ENCODE measurements at places on chromosomes 6 and 20.

GRCh38 chr20:38859070-38859690, 53.7 kb downstream of the PPP1R16B start:
- no peak for DNase-seq

- no peak for DNase-seq
Measured at GRCh38 chr20:61797200-61797599, 268.5 kb downstream of the TAF4 start.

DNA sequence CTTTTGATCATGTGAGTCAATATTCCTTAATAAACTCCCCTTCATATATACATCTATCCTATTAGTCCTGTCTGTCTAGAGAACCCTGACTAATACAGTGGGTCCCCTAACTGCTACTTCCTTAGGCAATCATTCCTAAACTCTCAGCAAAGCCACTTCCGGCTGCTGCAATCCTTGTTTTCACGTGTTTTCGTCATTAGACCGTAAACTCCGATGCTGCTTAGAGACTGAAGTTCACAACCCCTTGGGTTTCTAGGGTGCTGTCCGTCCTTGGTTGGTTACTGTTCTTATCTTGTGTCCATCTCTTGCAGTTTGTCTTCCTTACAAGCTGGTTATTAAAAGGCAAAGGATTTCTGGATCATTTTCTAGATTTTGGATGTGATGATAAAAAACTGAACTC, 106.4 kb downstream of the GMPR start:
- DNase-seq, result no peak

DNA sequence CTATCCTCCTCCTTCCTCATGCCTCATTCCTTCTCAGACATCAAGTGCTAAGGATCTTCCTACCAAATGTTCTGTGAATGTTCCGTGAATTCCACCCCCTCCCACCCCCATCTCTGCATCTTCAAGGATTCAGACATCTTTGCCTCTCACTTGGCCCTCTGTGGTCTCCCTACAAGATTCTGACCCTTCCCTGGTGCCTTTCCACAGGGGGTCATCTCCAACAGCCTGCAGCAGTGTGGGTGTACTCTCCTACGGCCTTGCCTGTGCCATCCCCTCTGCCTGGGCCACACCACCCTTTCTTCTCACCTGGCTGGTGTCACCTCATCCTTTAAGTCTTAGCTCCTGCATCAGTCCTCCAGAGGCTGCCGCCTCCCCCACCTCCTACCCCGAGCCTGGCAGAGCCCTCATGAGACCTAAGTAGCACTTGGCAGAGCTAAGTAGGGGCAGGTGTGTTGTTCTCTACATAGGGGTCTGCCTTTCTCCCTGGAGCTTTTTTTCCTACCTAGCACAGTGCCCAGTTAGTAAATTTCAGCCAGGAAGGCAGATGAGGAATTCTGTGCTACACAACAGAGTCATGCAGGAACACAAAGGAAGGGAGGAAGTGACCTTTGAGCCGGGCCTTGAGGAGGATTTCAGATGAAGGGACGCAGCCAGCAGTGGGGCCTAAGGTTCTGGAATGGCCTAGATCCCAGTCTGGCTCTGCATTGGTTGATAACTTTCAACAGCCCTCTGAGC, 43.1 kb downstream of the TM9SF4 start:
- no peak for DNase-seq

- no peak for DNase-seq
Measured at GRCh38 chr6:43900560-43900915, 130.5 kb downstream of the VEGFA start.

DNA sequence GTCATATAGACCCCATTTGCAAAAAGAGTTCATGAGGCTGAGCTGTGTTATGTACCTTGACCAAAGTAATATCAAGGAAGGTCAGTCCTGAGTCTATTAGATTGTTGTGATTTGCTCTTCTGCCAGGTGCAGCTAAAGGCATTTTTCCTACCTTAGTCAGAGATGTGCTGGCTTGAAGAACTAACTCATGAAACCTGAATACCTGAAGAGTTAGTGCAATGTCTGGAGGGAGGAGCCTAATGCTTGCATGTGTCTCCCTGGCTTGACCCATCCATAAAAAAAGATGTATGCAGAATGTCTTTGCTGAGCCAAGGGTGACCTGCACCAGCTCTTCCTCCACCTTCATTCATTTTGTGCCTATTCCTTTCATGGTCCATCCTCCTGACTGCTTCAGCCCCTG, 742.0 kb downstream of the KIF16B start:
- no peak for DNase-seq

GRCh38 chr20:5531318-5532081, 214.7 kb upstream of the PROKR2 start:
- no peak for DNase-seq

- DNase-seq, result no peak
Measured at GRCh38 chr6:165636402-165637048, 26.5 kb downstream of the PDE10A start.

DNA sequence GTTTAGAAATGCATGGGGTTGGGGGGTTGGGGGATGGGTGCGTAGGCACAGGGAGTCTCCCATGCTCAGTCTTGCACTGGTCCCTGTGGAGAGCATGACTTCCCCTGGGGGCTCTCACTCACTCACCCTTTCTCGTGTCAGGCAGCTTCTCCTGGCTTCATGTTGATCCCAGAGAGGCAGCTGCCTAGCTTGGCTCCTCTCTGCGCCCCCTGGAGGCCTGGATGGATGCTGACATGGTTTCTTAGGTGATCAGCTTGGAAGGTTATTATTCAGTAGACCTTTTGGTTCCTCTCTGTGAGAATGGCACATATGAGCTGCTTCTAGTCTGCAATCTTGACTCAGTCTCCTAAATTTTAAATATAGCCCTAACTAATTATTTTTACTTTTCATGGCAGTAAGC, 109.3 kb upstream of the FAM83B start:
- no peak for DNase-seq

- no peak for DNase-seq
Measured at GRCh38 chr20:48784273-48784641, 43.5 kb downstream of the PREX1 start.

- no peak for DNase-seq
Measured at GRCh38 chr20:23438661-23439060, 824 bp upstream of the CSTL1 start.

DNA sequence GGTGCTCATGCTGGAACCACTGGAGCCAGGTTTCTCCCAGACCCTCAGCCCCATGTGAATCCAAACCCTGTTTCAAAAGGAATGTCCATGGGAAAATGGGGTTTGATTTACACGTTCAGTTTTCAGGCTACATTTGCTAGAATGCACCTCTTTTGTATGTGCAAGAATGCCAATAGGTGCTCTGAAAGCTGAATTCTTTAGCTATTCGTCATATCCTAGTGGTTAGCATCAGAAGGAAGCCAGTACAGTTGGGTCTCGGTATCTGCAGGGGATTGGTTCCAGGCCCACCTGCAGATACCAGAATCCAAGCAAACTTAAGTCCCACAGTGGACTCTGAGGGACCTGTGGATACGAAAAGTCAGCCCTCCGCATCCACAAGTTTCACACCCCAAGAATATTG, 93.4 kb downstream of the UST start:
- no peak for DNase-seq

- DNase-seq, result no peak
Measured at GRCh38 chr6:113842165-113842564, 15.0 kb upstream of the MARCKS start.

GRCh38 chr6:155186052-155186658, 77.7 kb upstream of the CLDN20 start:
- no peak for DNase-seq

DNA sequence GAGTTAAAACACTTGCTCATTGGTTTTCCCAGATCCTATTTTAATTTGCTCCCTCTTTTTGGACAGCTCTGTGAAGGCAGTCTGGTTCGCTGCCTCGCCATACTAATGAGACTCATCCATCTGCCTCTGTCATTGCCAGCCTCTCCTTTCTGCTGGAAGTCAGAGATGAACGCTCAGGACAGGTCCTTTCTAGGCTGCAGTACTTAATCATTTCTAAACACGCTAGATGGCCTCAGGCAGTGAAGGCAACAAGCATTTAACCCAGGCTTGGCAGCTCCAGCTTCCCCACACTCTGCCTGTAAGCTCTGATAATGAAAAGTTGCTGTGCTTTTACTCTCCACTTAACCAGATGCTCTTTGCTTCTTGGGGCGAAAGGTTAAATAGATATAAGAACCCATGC, 286.7 kb upstream of the POU3F2 start:
- DNase-seq, result peak; percentile 8

- no peak for DNase-seq
Measured at GRCh38 chr6:56524891-56525703, 117.6 kb downstream of the DST start.

- no peak for DNase-seq
Measured at GRCh38 chr6:98142839-98143238, 691.5 kb upstream of the POU3F2 start.

- no peak for DNase-seq
Measured at GRCh38 chr20:60354024-60354580, 395.9 kb downstream of the CDH26 start.

DNA sequence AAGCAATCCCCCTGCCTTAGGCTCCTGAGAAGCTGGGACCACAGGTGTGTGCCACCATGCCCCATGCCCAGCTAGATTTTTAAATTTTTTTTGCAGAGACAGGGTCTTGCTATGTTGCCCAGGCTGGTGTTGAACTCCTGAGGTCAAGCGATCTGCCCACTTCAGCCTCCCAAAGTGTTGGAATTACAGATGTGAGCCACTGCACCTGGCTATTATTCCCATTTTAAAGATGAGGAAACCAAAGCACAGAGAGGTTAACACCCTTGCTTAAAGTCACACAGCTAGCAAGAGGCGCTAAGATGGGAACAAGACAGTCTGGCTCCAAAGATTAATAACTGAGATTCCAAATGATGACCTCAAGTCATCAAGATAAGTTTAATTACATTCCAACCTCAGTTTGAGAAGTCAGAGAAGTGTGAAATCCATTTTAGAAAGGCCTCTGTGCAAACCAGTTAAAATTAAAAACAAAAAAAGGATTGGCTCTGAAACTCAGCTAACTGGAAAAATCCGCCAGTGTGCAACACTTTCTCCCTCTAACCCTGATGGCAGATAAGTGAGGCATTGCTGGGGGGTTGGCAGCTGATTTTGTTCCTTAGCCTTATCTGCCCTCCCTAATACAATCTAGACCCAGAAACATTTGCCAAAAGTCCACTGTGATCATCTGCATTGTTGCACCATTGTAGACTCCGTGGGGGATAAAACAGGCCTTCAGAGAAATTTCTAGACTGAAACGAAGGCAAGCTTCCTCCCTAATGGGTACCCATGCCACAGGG, 55.5 kb downstream of the CPNE5 start:
- DNase-seq, result no peak

DNA sequence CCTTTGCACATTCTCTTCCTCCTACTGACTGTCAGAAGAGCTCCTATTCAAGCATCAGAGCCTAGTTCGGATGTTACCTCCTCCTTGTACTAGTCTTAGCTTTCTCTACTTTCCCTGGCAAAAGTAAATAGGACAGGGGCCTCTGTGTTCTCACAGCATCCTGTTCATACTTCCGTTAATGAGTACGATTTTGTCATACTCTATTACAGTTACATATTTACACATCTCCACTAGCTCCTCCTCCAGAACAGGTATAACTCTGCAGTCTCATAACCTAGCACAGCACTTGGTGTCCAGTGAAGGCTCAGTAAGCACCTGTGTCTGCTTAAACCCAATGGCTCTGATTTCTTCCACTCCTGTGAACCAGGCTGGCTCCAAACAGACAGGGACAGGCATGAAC, 7.0 kb downstream of the ELMO2 start:
- no peak for DNase-seq

- DNase-seq, result no peak
Measured at GRCh38 chr6:163904186-163904585, 489.7 kb downstream of the QKI start.

GRCh38 chr6:144896289-144896688, 611.2 kb downstream of the UTRN start:
- DNase-seq, result no peak

DNA sequence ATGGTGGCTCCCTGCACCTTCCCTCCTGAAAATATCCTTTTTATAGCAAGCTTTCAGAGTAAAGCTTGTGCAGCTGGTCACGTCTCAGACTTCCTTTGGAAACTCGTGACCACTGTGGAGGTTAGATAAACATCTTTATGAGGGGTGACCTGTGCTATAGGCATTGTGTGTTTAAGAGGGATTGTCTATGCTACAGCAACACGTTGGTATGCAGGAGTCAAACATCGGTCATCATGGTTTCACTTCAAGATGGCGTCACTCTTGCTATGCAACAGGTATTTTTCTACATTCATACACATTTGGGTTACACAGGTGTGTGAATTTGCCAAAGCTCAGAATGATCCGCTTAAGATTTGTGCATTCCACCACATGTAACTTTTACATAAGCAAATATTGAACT, 14.6 kb upstream of the BLCAP start:
- DNase-seq, result no peak

- no peak for DNase-seq
Measured at GRCh38 chr20:917416-917815, 1.3 kb upstream of the ANGPT4 start.

DNA sequence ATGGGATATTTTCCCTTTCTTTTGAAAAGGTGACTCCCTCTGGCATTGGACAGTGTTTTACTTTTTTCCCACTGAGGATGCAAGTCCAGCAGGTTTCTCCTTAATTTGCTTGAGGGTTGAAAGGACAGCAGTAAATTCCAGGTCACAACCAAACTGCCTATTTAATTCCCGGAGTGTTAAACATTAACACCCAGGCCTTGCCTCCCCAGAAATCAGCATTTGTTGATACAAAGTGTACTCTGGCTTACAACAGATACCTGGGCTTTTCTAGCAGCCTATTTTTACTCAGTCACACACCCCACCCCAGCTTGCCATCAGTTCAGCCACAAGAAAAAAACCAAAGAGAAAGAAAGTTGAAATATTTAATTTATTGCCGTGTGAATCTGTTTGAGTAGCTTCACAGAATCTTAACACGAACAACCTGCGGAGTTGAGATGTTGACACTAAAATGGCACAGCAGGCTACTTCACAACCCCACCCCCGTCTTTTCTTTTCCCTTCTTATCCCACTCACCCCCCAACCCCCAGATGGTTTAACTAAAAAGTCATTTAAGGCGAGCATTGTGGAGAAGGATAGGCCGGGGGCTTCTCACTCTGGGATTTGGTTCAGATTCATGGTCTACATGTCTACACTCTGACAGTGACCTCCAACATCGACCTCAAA, 45.7 kb downstream of the MYLIP start:
- DNase-seq, result no peak

- DNase-seq, result no peak
Measured at GRCh38 chr6:47335466-47335865, 25.8 kb upstream of the TNFRSF21 start.

DNA sequence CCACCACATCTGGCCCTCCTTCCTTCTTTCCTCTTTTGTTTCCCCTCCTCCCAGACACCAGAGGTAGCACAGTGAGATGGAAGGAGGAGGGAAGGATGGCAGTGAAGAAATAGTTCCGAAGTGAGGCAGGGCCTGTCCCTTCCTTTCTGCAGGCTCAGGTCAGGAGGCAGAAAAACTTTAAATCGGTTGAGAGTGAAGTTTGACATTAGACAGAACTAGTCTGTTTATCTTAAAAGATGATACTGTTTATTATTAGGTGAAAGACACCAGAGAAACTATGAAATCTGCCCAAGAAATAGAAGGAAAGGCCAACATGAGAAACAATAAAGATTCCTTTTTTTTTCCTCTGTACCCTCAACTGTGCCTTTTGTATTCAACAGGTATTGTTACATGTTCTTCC, 670.3 kb downstream of the UTRN start:
- DNase-seq, result no peak

- DNase-seq, result no peak
Measured at GRCh38 chr6:45504947-45505346, 127.2 kb upstream of the SUPT3H start.
